ENCODE measurements at places on chromosomes 6 and 20. TPM values are rescaled to one million over a fixed set of nuclear protein-coding genes. Genes with fewer than 3 reads are reported as not detected.
A peak's percentile ranks its signal among the peaks of the same experiment; 100 is the strongest.

DNA sequence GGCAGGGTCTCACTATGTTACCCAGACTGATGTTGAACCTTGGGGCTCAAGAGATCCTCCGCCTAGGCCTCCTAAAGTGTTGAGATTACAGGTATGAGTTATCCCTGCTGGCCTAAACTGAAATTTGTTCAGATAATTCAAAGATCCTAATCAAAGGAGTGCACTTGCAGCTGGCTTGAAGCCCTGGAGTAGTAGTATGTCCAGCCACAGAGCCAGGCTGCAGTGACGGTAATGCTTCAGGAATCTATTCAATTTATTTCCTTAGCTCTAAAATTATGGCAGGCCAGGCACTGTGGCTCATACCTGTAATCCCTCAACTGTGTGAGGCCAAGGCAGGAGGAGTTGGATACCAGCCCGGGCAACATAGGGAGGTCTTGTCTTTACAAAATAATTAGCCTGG, 1.4 kb upstream of the DDX43 start:
- DNase-seq, result no peak

GRCh38 chr6:3455569-3456394, 1.1 kb downstream of the SLC22A23 start:
- peak; percentile 79 for DNase-seq

- no peak for DNase-seq
Observed at GRCh38 chr6:142757852-142758628, 186.9 kb downstream of the HIVEP2 start.

GRCh38 chr20:10921491-10922010, 247.8 kb upstream of the JAG1 start:
- DNase-seq, result no peak

DNA sequence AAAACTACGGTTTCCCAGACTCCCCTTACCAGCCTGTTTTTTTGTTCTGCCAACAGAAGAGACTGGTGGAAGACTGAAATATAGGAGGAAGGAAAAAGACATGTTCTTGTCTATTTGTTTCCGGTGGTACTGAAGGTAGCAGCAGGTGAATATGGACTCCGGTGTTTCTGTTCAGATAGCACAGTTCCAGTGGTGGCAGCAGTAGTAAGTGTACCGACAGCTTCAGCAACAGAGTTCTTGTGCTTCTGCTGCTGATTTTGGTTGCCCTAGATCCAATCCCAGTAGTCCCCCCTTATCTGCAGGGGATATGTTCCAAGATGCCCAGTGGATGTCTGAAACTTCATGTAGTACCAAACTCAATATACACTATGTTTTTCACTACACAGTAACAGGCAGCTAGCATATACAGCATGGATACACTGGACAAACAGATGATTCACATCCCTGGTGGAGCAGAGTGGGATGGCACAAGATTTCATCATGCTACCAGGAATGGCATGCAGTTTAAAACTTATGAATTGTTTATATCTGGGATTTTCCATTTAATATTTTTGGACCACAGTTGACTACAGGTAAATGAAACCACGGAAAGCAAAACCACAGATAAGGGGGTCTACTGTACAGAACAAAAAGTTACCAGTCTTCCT, 301.8 kb downstream of the BTBD9 start:
- no peak for DNase-seq

- peak; percentile 50 for DNase-seq
Observed at GRCh38 chr6:138577151-138577915, 78.0 kb upstream of the NHSL1 start.

- DNase-seq, result no peak
Observed at GRCh38 chr20:10497283-10497682, 62.2 kb downstream of the SLX4IP start.

DNA sequence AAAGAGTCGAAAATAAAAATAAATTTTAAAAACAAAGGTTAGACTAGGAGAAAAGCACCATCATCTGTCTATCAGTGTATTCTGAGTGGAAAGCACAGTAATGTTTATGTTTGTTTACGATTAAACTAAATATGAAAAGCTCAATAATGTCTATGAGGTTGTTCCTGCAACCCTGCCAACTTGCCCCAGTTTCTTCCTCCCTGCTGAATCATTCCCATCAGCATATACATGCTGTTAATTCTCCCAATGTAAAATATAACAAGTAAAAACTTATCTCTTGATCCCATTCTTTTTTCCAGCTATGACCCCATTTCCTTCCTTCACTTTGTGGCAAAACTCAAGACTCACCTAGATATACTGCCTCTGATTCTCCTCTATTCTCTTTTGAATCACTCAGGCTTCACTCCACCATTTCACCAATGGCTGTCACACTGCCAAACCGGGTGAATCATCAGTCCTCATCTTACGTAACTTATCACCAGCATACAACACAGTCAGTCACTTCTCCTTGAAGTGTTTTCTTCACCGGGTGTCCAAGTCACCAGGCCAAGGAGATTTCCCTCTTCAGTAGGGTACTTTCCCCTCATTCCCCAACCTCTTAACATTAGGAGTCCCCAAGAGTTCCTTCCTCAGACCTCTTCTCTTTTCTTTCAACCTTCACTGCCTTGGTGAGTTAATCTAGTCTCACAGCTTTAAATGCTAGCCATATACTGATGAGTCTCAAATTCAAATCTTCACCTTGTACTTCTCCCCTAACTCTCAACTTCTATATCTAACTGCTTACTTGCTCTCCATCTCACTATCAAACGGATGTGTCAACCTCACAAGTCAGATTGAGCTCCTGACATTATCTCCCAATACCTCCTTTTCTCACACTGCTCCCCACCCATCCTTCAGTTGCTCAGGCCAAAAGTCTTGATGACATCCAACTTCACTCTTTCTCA, 6.2 kb downstream of the TMEM242 start:
- no peak for DNase-seq

- DNase-seq, result peak; percentile 94
Observed at GRCh38 chr6:73521351-73521985, 636 bp upstream of the EEF1A1 start.

DNA sequence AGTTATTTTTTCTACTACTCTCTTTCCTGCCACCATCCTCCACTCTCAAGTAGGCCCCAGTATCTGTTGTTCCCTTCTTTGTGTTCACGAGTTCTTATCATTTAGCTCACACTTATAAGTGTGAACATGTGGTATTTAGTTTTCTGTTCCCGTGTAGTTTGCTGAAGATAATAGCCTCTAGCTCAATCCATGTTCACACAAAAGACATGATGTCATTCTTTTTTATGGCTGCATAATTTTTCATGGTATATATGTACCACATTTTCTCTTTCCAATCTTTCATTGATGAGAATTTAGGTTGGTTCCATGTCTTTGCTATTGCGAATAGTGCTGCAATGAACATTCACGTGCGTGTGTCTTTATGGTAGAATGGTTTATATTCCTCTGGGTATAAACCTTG, 237.9 kb upstream of the FERMT1 start:
- DNase-seq, result no peak

GRCh38 chr6:5846889-5847288, 159.8 kb downstream of the NRN1 start:
- DNase-seq, result no peak

GRCh38 chr6:25309886-25310285, 30.7 kb downstream of the CARMIL1 start:
- no peak for DNase-seq

- DNase-seq, result no peak
Observed at GRCh38 chr6:75550544-75551167, 51.0 kb upstream of the SENP6 start.

GRCh38 chr6:139643986-139644385, 269.5 kb upstream of the CITED2 start:
- no peak for DNase-seq

DNA sequence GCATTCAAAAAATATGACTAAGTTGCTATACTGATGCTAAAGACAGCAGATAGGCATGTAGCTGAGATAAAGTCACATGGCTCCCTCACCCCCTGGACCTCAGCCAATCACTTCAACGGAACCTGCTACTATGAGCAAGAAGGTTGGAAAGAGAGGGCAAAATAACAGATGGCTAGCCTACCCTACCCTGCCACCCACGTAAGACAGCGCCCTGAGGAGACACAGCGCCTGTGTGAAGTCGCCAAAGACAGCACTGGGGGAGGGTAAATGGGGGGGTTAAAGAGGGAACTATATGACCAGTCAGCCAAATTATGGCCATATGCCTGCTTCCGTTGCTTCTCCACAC, 163.2 kb downstream of the RALGAPA2 start:
- no peak for DNase-seq

DNA sequence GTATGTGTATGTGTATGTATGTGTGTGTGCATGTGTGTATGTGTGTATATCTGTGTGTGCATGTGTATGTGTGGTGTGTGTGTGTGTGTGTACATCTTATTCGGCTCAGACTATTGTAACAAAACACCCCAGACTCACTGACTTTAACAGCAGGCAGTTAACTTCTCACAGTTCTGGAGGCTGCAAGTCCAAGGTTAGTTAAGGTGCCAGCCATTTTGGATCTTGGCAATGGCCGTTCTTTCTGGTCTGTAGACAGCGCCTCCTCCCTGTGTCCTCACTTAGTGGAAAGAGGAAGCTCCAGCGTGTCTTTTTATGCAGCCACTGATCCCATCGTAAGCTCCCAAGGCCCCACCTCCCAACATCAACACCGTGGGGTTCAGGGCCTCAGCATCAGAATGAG, 128.3 kb upstream of the THBS2 start:
- DNase-seq, result no peak

DNA sequence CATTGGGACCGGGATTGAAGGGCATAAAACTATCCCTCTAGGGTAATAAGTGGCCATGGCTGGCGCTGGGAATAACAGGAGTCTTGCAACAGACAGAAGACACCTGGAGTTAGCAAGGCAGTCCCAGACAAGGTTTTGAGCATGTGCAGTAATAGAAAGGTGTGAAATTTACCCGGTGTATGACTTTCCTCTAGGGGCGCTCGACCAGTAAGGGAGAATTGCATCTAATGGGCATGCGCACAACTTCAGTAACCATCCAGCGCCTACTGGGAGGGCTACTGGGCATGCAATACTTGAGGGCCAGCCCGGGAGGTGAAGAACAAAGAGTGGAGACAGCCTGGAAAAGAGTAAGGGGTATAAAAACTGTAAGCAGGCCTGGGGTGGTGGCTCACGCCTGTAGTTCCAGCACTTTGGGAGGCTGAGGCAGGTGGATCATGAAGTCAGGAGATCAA, 32.7 kb downstream of the SERPINB6 start:
- no peak for DNase-seq

HLA-DQA2 gene
- total RNA-seq, result 6.4 TPM

BFSP1 gene
- total RNA-seq, result 1.3 TPM

PI16 gene
- total RNA-seq, result 1.7 TPM

SALL4 gene
- total RNA-seq, result 0.09 TPM

PACSIN1 gene
- total RNA-seq, result 1.7 TPM
